Spinal cord (tissue), 10 donors: ENCODE measurements at places on chromosomes 7 and 10.

- no peak for DNase-seq
- H3K4me1 ChIP-seq, result no peaks in the 10 kb centered on the region
- no peak overlapping the region for H3K4me3 ChIP-seq
- H3K27ac ChIP-seq, result no peak overlapping the region
- no peaks in the 10 kb centered on the region for H3K27me3 ChIP-seq
Observed at GRCh38 chr7:118870187-118870586, 645.7 kb downstream of the ANKRD7 start.

GRCh38 chr10:62506371-62506770, 132.2 kb downstream of the ZNF365 start:
- H3K27me3 ChIP-seq, result no peaks in the 10 kb centered on the region
- H3K4me1 ChIP-seq, result no peaks in the 10 kb centered on the region
- H3K36me3 ChIP-seq, result no peaks in the 10 kb centered on the region
- DNase-seq, result no peak
- H3K27ac ChIP-seq, result no peak overlapping the region
- H3K4me3 ChIP-seq, result no peak overlapping the region

DNA sequence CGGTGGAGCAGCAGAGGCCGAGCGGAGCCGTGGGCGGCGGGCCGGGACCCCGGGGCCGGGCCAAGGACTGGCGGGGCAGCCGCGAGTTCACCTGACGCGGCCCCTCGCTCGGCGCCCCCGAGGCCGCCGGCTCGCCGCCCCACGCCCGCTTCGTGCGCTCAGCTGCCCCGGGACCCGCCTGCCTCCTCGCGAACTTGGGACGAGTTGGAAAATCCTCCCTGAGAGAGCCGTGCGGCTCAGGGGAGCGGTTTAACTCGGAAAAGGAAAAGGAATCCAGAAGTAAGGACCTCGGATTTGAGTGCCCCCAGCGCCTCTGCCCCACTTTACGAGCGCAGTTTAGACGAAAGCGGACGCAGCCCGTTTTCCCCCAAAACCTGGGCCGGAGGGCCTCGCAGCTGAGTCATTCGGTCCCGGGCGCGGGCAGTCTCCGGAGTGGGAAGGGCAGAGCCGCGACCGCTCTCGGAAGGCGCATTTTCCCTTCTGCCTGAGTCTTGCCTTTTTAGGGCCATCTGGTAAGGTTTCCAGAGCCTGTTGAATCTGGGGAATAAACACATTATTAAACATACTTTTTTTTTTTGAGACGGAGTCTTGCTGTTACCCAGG, 744 bp downstream of the CREM start:
- H3K27me3 ChIP-seq, result no peaks in the 10 kb centered on the region
- H3K27ac ChIP-seq, result peak overlapping the region; percentile 98
- no peaks in the 10 kb centered on the region for H3K36me3 ChIP-seq
- H3K4me3 ChIP-seq, result peak overlapping the region; percentile 92
- H3K4me1 ChIP-seq, result peaks cover 17% of the 10 kb centered on the region
- peak; percentile 32 for DNase-seq

DNA sequence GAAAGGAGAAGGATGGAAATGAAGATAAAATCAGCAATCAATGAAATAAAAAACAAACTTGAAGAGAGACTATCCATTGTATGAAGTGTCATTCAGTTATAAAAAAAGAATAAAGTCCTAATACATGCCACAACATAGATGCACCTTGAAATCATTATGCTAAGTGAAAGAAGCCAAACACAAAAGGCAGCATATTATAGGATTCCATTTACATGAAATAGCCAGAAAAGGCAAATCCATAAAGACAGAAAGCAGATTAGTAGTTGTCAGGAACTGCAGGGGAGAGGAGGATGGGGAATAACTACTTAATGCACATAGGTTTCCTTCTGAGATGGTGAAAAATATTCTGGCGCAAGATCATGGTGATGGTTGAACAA, 6.6 kb upstream of the PON1 start:
- no peaks in the 10 kb centered on the region for H3K36me3 ChIP-seq
- no peak overlapping the region for H3K27ac ChIP-seq
- no peak for DNase-seq

DNA sequence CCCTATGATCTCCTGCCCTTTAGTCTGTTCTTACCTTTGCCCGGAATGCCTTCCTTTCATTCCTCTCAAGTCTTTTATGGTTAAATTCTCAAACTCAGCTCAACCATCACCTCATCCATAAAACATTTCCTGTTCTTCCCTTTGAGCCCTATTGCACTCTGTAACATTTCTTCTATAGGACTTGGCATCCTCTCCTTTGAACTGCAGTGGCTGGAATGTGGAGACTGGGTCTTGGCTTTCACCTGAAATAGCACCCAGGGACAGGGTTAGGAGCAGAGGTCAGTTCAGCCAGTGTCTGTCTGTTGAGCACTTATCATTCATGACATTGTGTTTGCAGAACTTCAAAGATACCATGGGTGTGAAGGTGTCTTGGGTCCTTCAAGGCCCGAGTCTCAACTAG, 7.2 kb downstream of the NFE2L3 start:
- H3K27ac ChIP-seq, result no peak overlapping the region
- no peaks in the 10 kb centered on the region for H3K4me1 ChIP-seq
- H3K27me3 ChIP-seq, result peaks cover 16% of the 10 kb centered on the region

GRCh38 chr7:88165697-88166096, 54.1 kb downstream of the SRI start:
- no peak overlapping the region for H3K27ac ChIP-seq
- no peak overlapping the region for H3K4me3 ChIP-seq
- DNase-seq, result no peak
- H3K36me3 ChIP-seq, result no peaks in the 10 kb centered on the region

DNA sequence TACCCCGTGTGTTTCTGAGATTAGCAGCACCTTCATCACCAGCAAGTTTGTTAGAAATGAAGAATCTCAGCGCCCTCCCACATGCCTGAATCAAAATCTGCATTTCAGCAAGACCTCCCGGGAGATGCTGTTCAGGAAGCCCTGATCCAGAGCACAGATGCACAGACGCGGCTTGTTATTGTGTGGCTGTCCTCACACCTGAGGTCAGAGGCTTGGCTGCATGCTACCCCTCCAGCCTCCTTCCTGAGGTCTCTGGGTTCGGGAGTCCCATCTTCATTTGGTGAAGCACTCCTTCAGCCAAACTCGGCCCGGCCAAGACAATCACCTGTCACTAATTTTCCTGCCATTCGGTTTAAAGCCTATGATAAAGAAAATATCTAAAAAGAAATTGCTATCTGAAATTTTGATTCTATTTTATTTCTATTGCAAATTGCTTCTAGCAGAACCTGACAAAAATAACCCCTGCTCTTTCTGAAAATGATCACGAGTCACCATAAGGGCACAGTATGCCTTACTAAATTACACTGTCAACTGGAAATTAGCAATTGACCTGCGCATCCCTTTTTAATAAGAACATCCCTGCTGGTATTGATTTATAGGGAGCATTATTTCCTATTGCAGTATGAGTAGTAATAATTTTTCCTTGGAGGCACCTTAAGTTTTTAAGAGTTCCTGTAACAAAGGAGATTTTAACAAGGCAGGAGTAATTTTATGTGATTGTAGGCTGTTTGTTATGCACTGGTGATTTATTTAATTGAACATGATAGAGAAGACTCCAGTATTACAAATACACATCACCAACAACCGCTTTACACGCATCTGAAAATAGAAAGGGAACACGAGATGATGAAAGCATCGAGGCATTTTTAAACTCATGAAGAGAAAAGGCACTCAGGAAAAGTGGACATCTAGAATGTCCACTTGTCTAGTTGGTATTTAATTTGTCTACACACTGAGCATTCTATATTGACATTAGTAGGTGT, 49.5 kb downstream of the VSTM2A start:
- H3K4me1 ChIP-seq, result no peaks in the 10 kb centered on the region
- no peak for DNase-seq
- no peaks in the 10 kb centered on the region for H3K27me3 ChIP-seq
- no peak overlapping the region for H3K27ac ChIP-seq
- no peak overlapping the region for H3K4me3 ChIP-seq

- no peak for DNase-seq
- no peaks in the 10 kb centered on the region for H3K36me3 ChIP-seq
- peaks cover 16% of the 10 kb centered on the region for H3K27me3 ChIP-seq
- no peak overlapping the region for H3K4me3 ChIP-seq
Observed at GRCh38 chr10:96716390-96716789, 3.9 kb downstream of the PIK3AP1 start.

GRCh38 chr7:5997210-5997808, 11.5 kb downstream of the PMS2 start:
- no peak overlapping the region for H3K4me3 ChIP-seq
- H3K27ac ChIP-seq, result no peak overlapping the region
- no peak for DNase-seq
- H3K4me1 ChIP-seq, result no peaks in the 10 kb centered on the region

- H3K36me3 ChIP-seq, result peaks cover 28% of the 10 kb centered on the region
- H3K4me1 ChIP-seq, result no peaks in the 10 kb centered on the region
- no peaks in the 10 kb centered on the region for H3K27me3 ChIP-seq
- DNase-seq, result no peak
Observed at GRCh38 chr10:86449926-86450558, 71.5 kb downstream of the WAPL start.

DNA sequence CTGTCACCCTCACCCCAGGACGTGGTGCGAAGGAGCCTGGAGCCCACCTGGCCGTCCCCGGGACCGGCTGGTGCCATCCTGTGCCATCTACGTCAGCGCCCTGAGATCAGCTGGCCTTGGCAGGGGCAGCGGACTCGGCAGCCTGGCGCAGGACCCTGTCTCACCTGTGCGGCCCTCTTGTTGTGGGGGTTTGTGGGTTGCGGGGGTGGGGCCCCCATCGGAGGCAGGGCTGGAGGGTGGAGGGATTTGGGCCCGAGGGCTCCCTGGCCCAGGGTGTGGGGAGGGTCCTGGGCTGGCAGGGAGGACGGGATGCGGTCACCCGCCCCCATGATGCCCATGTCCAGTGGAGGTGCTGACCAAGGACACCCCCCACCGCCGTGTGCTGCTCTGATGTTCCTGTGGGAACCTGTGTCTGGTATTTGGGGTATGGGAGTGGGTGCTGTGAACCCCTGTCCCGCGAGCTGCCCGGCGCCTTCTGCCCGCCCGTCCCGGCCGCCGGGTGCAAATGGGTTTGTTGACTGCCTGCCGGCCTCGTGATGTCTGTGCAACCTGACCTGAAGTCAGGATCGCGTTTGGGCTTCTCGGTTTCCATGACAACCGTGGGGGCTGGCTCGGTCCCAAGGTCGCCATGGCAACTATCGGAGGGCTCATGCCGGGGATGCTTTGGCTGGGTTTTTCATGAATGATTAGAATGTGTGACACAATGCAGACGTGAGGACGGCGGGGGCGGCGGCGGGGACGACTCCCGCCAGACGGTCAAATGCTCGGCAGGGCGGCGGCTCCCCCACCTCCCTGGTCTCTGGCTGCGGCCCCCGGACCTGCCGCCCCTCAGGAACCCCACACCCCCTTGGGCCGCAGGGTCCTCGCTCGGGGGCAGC, 7.3 kb downstream of the MAFK start:
- peak overlapping the region; percentile 29 for H3K4me3 ChIP-seq
- H3K36me3 ChIP-seq, result peaks cover 62% of the 10 kb centered on the region
- DNase-seq, result peak; percentile 58
- peaks cover 59% of the 10 kb centered on the region for H3K4me1 ChIP-seq

- H3K27me3 ChIP-seq, result no peaks in the 10 kb centered on the region
- no peaks in the 10 kb centered on the region for H3K36me3 ChIP-seq
- H3K27ac ChIP-seq, result peak overlapping the region; percentile 5
- peaks cover 7% of the 10 kb centered on the region for H3K4me1 ChIP-seq
- no peak overlapping the region for H3K4me3 ChIP-seq
- no peak for DNase-seq
Observed at GRCh38 chr10:35368485-35369048, 32.3 kb downstream of the CCNY start.

DNA sequence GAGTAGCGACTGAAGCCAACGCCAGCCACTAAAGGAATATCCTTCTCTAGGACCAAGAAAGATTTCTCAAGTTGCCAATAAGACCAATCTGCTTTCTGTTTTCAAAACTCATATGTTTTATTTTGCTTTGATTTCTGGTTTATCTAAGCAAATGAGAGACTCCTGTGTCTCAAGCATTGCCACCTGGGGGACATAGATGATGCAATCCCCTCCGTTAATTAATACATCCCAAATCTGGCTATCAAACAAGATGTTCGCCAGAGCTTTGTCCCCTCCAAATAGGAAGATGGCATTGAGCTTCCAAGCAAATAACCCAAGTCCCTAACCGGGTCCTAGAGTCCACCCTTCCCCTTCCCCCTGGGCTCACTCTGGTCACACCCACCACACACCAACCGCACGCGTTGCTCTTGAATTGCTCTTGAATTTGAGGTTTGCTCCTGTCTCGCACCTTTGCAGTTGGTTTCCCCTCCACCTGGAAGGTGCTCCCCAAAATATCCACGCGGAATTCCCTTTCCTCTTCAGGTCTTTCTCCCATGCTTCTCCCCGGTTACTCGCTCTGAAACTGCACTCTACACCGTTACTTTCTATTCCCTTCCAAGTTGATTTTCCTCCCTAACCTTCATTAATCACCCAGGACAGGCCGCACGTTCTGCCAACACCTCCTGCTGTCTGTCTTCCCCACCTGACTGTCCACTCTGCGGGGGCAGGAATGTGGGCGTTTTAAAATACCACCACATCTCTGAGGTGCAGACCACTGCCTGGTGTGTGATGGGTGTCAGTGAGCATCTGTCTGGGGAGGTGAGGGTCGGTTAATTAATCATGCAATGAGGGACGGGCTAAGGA, 64.1 kb upstream of the RNF32 start:
- H3K4me3 ChIP-seq, result no peak overlapping the region
- no peaks in the 10 kb centered on the region for H3K36me3 ChIP-seq
- H3K27ac ChIP-seq, result no peak overlapping the region

DNA sequence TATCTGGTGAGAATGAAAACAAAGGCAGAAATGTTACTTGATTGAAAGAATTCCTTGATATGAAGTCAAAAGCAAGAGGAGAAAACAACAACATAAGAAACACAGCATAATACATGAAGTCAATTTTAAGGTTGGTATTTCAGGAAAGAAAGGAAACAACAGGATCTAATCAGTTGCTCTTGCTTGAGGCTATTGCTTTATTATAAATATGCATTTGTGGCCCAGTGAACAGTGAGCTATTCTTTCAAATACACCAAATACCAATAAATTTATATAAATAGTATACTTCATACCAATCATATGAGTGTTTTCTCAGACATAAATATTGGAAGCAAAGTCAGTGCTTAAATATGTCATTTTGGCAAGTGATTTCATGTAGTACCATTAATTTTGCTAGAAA, 806.6 kb downstream of the NXPH1 start:
- no peak overlapping the region for H3K4me3 ChIP-seq
- H3K36me3 ChIP-seq, result no peaks in the 10 kb centered on the region
- no peak for DNase-seq
- H3K27me3 ChIP-seq, result no peaks in the 10 kb centered on the region
- H3K27ac ChIP-seq, result no peak overlapping the region
- no peaks in the 10 kb centered on the region for H3K4me1 ChIP-seq
